ENCODE measurements at places on chromosomes 11 and 22.
A peak's percentile ranks its signal among the peaks of the same experiment; 100 is the strongest.

- no peaks in the 10 kb centered on the region for H3K4me1 ChIP-seq
- no peak overlapping the region for H3K27ac ChIP-seq
- H3K27me3 ChIP-seq = peaks cover 1% of the 10 kb centered on the region
- DNase-seq = no peak
- H3K36me3 ChIP-seq = no peaks in the 10 kb centered on the region
Observed at GRCh38 chr11:107472966-107473365, 15.3 kb upstream of the CWF19L2 start.

DNA sequence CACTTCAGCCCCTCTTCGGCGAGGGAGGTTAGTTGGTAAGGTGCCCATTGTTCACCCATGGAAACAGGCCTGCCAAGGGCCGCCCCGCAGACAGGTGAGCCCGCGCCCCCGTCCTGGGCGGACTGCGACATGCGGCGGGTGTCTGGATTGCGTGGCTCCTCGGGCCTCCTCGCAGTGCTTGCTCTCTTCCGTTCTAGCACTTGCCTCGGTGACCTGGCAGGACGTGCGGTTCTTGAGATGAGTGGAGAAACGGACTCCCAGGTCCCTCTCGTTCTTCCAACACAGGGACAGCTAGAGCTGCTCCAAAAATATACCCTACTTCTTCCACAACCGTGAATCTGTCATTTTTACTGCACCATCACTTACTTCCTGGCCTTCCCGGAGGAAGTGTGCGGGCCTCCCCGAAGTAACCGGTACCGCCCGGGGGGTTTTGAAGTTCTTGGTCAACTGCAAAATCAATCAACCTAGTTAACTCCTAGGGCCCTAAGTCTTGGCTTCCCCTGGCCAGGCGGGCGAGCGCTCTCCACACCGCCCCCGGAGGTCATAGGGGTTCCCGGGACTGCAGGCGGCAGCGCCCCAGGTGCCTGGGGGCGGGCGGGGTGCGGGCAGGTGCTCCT is 745 bp upstream of the ZBTB44 start:
- H3K36me3 ChIP-seq = no peaks in the 10 kb centered on the region
- peak; percentile 73 for DNase-seq
- peak overlapping the region; percentile 84 for H3K27ac ChIP-seq
- no peaks in the 10 kb centered on the region for H3K27me3 ChIP-seq
- H3K4me1 ChIP-seq = peaks cover 12% of the 10 kb centered on the region

DNA sequence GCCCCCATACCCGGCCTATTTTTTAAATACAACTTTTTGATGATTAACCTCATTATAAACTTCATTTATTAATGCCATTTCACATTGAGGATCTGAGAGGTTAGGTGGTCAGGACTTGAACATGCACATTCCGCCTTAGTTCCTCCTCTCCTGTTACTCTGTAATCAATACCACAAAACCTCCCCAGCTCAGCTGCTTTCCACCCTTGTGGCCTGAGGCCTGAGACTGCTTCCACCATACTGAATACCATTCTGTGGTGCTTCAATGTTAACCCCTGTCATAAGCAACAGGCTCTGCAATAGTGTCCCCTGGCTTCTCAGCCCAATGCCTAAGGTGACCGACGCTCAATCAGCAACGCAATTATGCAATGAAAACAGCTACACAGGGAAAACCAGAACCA is 405.4 kb downstream of the ETS1 start:
- DNase-seq = no peak
- no peak overlapping the region for H3K27ac ChIP-seq
- H3K27me3 ChIP-seq = no peaks in the 10 kb centered on the region

DNA sequence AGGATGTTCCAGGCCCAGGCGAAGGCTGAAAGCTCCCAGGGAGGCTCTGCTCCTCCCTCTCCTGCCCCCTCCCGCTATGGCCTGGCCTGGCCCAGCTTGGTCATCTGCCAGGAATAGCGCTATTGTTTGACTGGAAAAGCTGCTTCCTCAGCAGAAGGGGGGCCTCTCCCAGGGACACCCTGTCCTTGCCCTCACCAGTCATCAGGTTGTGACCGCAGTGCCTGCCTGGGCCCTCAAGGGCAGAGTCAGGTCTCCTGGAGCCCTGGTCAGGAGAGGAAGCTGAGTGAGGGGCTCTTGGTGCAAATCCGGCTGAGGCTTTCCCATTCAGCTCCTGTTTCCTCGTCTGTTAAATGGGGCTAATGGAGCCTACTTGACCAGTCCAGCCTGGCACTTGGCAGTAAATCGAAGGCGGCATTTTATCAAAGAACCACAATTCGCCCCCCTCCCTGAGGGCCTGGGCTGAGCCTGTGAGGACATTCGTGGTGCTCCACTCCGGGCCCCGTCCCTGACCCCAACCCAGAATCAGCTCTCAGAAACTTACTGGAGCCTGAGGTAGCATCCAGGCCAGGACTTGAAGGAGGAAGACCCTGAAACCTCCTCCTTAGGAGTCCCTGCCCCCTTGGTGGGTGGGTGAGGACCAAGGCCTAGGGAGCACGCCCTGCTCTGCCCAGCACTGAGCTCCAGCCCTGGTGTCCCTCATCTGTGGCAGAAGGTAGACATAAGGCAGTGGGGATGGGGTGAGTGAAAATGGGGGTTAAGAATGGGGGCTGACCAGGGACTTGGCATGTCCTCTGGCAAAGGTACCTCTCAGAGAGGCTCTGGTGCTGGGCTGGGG is 2.0 kb upstream of the CASTOR1 start:
- no peak overlapping the region for H3K4me3 ChIP-seq
- peak overlapping the region; percentile 37 for H3K27ac ChIP-seq
- peaks cover 51% of the 10 kb centered on the region for H3K36me3 ChIP-seq
- H3K27me3 ChIP-seq = no peaks in the 10 kb centered on the region
- peaks cover 71% of the 10 kb centered on the region for H3K4me1 ChIP-seq
- no peak for DNase-seq

DNA sequence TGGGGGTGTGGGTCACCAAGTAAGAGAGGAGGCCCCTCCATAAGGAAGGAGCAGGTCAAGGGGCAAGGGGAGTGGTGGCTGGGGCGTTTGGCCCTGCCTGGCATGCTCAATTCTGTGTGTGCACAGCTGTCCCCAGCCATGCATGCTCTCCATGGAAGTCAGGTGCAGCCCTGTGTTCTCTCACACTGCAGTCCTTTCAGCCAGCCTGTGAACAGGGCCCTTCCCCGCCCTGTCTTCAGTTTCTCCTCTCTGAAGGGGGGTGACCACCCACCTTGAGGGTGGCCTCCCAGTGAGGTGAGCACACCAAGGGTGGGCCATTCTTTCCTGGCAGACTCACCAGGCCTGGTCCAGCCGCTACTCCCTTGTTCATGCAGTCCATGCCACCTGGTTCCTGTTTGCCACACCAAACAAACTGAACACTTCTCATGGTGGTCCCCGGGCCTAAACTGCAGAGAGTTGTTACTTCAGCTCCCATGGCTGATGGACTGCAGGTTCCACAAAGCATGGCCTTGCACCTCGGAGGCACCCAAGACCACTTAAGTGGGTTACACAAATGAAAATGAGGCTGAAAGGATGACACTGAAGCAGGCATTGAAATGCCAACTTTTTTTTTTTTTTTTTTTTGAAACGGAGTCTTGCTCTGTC is 1.7 kb upstream of the CHCHD10 start:
- H3K4me1 ChIP-seq = peaks cover 58% of the 10 kb centered on the region
- H3K4me3 ChIP-seq = no peak overlapping the region
- DNase-seq = no peak
- no peak overlapping the region for H3K27ac ChIP-seq

DNA sequence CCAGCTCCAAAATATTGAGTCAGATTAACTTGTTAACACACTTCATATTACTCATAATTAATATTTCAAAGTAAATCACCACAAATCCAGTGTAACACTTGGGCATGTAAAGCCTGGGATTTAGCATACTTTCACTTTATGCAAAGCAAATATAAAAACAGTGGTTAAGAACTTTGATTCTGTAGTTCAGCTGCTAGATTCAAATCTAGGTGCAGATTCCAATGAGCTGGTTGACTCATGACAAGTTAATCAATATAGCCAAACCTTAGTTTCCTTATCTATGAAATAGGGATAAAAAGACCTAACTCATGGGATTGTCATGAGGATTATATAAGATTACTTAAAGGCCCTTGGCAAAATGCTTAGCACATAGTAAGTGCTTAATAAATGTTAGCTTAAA is 45.9 kb downstream of the ARHGAP42 start:
- no peak overlapping the region for H3K27ac ChIP-seq
- H3K27me3 ChIP-seq = no peaks in the 10 kb centered on the region
- H3K36me3 ChIP-seq = no peaks in the 10 kb centered on the region
- no peak overlapping the region for H3K4me3 ChIP-seq
- DNase-seq = no peak

- no peaks in the 10 kb centered on the region for H3K27me3 ChIP-seq
- no peak overlapping the region for H3K4me3 ChIP-seq
- peaks cover 7% of the 10 kb centered on the region for H3K4me1 ChIP-seq
- no peak for DNase-seq
- H3K27ac ChIP-seq = no peak overlapping the region
Observed at GRCh38 chr11:108027057-108027456, 18.4 kb downstream of the CUL5 start.

GRCh38 chr11:83600661-83601060 is 314.5 kb upstream of the CCDC90B start:
- no peak overlapping the region for H3K4me3 ChIP-seq
- H3K27ac ChIP-seq = no peak overlapping the region
- H3K4me1 ChIP-seq = no peaks in the 10 kb centered on the region
- no peaks in the 10 kb centered on the region for H3K36me3 ChIP-seq

DNA sequence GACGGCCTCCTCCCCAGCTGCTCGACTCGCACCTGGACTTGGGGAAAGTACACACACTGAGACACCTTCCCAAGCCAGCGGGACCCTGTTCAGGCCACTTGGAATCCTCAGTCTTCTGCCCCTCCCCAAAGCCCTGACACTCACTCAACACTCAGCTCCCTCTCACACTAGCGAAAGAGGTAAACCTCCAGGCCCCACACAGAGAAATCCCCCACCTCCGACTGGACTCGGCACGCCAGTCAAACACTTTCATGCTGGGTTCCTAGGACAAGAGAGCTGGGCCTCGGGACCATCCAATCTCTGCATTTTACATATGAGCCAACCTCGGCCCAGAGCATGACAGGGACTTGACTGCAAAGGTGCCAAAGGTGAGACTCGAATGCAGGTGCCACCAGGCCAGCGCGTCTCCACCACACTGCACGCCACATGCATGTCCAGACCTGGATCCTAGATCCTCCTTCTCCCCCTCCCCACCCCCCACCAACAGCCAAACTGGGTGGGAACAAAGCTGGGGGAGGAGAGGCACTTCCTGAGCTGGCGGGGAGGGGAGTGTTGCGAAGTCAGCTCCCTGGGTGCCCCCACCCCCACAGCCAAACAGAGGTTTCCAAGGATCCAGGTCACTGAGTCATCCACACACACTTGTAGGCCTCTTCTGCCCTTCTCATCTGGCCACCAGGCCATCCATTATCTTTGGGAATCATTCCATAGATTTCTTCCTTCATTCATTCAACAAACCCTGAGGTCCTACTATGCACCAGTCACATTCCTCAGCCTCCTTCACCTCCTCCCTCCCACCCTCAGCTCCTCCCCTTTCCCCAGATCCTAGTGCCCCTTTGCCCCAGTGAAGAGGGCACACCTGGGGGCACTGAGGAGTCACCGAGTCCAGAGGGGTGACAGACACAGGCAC is 10.7 kb upstream of the CD5 start:
- peak overlapping the region; percentile 28 for H3K4me3 ChIP-seq

- no peaks in the 10 kb centered on the region for H3K27me3 ChIP-seq
- H3K4me1 ChIP-seq = peaks cover 32% of the 10 kb centered on the region
- no peak overlapping the region for H3K4me3 ChIP-seq
- DNase-seq = no peak
Observed at GRCh38 chr22:28788601-28789000, 11.8 kb downstream of the XBP1 start.

- no peaks in the 10 kb centered on the region for H3K4me1 ChIP-seq
- no peaks in the 10 kb centered on the region for H3K27me3 ChIP-seq
- DNase-seq = no peak
- H3K4me3 ChIP-seq = no peak overlapping the region
- no peaks in the 10 kb centered on the region for H3K36me3 ChIP-seq
- no peak overlapping the region for H3K27ac ChIP-seq
Observed at GRCh38 chr11:16542353-16542752, 186.0 kb upstream of the SOX6 start.

DNA sequence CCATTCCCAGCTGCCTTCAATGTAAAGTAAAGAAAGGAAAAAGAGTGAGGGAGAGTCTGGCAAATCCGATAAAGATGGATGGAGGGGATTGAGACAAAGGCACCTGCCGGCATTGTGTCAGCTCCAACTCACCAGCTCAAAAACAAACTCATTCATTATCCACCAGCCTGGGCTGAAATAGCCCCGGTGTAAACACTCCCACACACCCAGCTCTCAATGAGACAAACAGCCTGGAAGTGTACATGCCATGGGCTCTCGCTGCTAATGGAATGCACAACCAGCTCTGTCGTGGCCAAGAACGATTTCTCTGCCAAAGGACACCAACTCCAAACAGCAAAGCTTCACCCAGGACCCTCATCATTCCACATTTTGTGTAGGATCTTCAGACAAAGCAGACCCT is 89.3 kb upstream of the OPCML start:
- H3K4me3 ChIP-seq = no peak overlapping the region
- no peaks in the 10 kb centered on the region for H3K4me1 ChIP-seq
- H3K27me3 ChIP-seq = no peaks in the 10 kb centered on the region
- no peak for DNase-seq
- H3K27ac ChIP-seq = no peak overlapping the region

GRCh38 chr11:101583251-101584128 is at the start of gene TRPC6:
Gene TRPC6 (minus strand): TSS chr11:101584007. CDS start chr11:101583503, 504 bp downstream.
- no peak within 1 kb of the TSS for H3K4me3 ChIP-seq
- H3K27me3 ChIP-seq = peaks cover 24% of the 10 kb centered on the region
- no peak for DNase-seq
- no peaks in the 10 kb centered on the region for H3K36me3 ChIP-seq
